Ascending aorta (tissue), 2 donors: ENCODE measurements at places on chromosomes 7 and 10.

- no peak for DNase-seq
These were observed 14.7 kb upstream of the SEC61G start for GRCh38 chr7:54773472-54774399.

GRCh38 chr7:45450571-45451204 lies 123.5 kb upstream of the ADCY1 start:
- DNase-seq, result no peak

DNA sequence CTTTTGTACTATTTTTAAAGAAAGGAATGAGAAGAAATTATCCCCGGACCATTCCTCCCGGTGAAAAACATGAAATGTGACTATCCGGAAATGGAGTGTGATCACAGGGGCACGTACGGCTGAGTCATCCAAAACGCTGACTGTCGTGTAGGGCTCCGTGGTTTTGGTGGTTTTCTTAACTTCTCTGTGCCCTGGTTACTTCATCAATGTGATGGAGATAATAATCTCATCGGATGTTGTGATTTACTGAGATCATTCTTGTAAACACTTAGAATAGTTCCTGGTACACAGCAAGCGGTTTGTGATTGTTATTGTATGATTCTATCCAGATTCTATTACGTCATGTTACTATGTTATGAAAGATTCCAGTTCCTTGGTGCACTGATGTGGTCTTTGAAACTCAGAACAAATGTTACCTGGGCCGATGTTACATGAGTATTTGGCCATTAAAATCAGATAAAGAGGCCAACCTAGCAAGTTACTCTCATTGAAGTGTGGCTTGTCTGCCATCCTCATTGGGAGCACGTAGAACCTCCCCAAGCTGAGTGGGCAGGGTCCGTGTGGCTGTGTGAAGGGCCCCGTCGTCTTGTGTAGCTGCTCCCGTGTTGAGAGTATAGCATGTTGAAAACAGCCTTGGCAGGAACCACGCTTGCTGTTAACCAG lies 99.5 kb downstream of the CAMK1D start:
- DNase-seq, result peak; percentile 79

- no peak for DNase-seq
These were observed 5.3 kb upstream of the TMEM139 start for GRCh38 chr7:143279186-143280098.

GRCh38 chr7:80414331-80414730 lies 97.5 kb downstream of the GNAT3 start:
- DNase-seq, result no peak

DNA sequence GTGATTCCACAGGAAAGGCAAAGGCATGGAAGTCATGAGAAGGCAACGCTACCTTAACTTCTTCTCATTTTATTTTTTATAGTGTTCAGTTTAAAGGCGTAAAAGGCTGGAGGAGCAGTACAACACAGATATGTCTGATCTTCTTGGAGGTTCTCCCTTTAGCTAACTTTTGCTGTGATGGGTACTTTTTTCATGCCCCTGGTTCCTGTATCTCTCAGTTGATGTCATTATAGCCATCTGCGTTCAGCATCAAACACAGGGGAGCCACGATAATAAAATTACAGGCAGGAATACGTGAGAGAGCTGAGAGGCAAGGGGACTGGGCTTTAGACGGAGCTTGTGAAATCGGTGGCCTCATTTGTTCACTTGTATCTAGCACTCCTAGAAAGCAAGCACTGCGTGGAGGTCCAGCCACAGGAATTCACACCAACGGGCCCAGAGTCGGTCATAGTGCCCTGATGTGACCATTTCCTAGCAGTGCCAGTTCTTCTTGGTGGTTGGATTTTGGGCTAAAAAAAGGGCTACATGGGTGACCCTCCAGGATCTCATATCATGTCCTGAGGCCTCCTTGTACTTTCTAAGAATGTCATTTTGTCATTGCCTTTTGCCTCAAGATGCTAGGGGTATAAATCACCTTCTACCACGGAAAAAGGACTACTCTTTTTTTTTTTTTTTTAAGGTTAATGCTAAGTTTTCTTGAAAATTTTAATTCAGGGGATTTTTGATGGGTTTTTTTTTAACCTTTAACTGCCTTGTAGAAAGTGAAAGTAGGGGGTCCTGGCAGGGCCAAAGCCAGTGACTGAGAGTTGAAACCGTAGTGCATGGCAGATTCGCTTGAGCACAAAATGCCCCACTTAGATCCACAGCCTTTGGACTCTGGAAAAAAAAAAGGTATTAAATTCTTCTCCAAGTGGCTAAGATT lies 191.5 kb downstream of the CELF2 start:
- no peak for DNase-seq

GRCh38 chr10:95221124-95221523 lies 27.1 kb downstream of the ACSM6 start:
- no peak for DNase-seq

GRCh38 chr10:101879456-101880231 lies 36.0 kb upstream of the KCNIP2 start:
- no peak for DNase-seq

- DNase-seq, result no peak
These were observed 20.3 kb upstream of the GIMAP2 start for GRCh38 chr7:150665089-150665748.

- no peak for DNase-seq
These were observed 17.9 kb downstream of the JCAD start for GRCh38 chr10:30041196-30042105.

GRCh38 chr10:34629084-34629483 lies 186.0 kb downstream of the PARD3 start:
- DNase-seq, result no peak

DNA sequence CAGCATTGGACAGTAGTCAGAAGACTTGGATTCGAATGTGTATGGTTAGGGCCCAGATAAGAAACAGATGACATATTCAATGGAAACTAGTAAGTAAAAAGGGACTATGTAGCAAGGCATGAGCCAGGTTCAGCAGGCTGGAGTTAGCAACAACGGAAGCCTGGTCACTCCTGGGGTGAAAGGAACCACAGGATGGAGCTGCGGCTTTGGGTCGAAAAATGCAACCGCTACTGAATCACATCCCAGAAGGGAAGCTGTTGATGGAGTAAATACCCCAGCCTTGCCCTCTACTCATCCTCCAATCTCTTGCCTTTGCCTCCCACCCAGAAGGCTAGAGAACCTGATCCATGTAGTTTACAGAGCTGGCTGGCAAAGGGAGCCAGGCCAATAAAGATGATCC lies 37.5 kb upstream of the EGR2 start:
- DNase-seq, result no peak

- DNase-seq, result no peak
These were observed 75.5 kb upstream of the CXCL12 start for GRCh38 chr10:44460416-44460815.

GRCh38 chr7:5425507-5426225 lies 2.0 kb upstream of the TNRC18 start:
- peak; percentile 80 for DNase-seq

DNA sequence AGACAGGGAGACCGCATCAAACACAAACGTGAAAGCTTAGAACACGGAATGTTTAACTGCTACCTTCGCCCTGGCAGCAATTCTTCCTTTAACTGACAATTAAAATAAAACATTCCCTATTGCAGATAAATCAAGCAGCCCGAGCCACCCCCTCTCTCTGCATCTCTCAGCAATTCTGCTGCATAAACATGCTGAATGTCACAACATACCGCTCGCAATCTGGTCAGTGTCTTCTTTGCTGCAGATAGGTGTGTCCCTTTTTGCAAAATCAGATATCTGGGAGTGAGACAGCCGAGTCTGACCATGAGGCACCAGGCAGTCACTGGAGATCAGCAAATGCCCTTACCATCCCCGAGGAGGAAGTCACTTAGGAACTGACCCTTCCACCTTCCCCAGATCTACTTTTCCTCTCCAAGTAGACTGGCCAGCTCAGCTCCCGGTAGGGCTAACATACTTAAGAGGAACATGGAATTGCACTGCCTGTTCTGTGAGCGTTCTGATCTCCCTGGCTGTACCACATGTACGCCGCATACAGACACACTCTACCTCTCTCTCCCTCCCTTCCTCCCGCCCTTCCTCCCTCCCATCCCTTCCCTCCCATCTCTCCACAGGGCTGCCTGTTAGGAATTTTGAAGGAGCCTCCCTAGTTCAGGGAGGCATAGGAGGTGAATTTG lies at the start of gene FRMD4A:
TSS of gene FRMD4A (minus strand) at position 537 of the 674 bp plus-strand sequence.
- DNase-seq, result no peak

DNA sequence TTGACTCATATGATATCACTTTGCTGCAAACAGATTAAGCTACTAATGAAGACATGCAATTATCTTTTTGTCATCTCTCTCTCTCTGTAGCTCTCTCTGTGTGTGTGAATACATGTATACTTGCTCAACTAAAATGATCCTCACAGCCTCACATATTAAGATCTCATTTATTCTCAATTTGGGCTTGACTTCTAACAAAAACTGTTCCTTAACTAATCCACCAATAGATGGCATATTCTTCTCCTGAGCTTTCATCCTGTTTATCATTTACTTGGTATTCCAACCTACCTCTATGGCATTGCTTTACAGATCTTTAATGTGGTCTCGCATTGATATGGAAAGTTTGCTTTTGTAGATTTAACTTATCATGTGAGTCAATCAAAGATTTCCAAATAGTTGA lies 540.4 kb downstream of the CNTNAP2 start:
- DNase-seq, result no peak

GRCh38 chr10:132707121-132707775 lies 78.7 kb downstream of the NKX6-2 start:
- DNase-seq, result no peak
